ENCODE measurements at places on chromosomes 5 and 9.

- DNase-seq: no peak
These were observed 11.1 kb upstream of the MLANA start for GRCh38 chr9:5879419-5880181.

DNA sequence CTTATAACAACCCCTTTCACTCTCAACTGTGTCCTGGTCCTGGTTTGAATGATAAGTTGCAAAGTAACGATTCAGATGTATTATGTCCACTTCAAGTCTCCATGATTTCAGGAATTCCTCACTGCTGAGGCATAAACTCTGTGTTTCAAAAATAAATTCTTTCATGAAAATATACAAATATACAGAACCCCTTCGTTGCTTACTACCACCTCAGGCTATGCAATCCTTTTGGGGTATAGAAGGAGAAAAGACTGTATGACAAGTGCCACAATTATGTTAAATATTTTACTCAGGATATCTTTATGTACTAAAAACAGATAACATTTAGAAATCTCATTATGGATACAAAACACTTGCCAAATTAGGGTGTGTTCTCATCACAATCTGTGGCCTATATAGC, 190.7 kb downstream of the KCTD16 start:
- DNase-seq: no peak

DNA sequence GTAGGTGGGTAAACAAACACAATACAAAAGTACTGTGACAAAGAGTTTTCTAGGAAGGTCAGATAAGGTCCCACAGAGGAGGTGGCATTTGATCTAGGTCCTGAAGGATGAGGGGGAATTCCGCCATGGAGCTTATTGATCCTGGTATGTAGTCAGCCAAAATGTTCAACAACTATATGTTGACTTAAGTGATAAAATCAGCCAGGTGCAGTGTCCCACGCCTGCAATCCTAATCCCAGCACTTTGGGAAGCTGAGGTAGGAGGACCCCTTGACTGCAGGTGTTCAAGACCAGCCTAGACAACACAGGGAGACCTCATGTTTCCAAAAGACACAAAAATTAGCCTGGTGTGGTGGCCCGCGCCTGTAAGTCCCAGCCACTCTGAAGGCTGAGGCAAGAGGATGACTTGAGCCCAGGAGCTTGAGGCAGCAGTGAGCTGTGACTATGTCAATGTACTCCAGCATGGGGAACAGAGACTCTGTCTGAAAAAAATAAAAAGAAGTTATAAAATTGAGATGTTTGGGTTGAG, 46.4 kb upstream of the PLIN2 start:
- DNase-seq: no peak

DNA sequence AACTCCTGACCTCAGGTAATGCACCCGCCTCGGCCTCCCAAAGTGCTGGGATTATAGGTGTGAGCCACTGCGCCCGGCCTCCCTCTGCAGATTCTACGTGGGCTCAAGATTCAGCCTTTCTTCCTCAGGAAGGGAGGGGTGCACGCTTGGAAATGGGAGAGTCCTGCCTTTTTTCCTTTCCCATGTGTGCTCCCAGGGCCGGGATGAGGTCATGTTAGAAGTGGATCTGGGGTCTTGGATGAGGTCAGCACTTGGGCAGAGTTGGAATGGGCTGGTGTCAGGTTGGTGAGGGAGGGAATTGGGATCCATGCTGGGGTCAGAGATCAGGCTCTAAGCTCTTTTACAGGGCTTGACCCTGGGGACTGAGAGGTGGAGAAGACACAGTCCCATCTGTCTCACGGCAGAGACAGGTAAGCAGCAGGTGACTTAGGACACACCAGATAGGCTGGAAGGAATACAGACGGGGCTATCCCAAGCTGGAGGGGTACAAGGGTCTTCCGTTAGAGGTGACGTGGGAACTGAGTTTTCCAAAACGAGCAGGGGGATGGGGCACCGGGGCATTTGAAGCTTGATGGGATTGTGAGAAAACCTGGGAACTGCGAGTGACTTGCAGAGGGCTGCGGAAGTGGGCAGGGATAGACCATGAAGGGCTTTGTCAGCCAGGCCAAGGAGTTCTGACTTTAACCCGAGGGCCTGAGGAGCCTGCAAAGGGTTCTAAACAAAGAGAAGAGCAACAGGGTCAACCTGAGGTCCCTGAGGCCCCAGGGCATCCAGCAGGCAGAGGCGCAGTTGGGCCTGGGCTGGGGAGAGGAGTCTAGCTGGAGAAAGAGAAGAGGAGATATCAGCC, 1.8 kb upstream of the AQP7 start:
- DNase-seq: no peak

Data from CD8-positive, alpha-beta memory T cell (primary cell).